ENCODE measurements at places on chromosomes 11 and 22. TPM values are rescaled to one million over a fixed set of nuclear protein-coding genes. Genes with fewer than 3 reads are reported as not detected.

DNA sequence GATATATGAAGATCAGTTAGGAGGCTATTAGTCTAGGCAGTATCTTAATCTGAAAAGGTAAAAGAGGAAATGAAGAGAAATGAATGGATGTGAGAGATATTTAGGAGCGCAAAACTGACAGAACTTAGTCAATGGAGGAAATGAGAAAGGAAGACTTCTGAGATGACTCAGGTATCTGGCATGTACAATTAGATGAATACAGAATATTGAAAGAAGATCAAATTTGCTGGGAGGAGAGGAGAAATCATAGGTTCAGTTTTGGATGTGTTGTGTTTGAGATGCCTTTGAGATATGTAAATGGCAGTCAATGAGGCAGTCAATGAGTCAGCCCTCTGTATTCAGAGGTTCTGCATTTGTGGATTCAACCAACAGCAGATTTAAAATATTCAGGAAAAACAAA is 42.9 kb upstream of the GAB2 start:
- peaks cover 16% of the 10 kb centered on the region for H3K36me3 ChIP-seq
- DNase-seq, result no peak
- peak overlapping the region; percentile 69 for H3K27ac ChIP-seq
- H3K4me3 ChIP-seq, result no peak overlapping the region

GPHA2 gene
- total RNA-seq, result not detected

NLRP14 gene
- total RNA-seq, result not detected

GRCh38 chr11:44627911-44628729 is 62.7 kb downstream of the CD82 start:
- H3K36me3 ChIP-seq, result peaks cover 4% of the 10 kb centered on the region
- H3K27ac ChIP-seq, result no peak overlapping the region
- H3K4me1 ChIP-seq, result peaks cover 16% of the 10 kb centered on the region
- peaks cover 21% of the 10 kb centered on the region for H3K27me3 ChIP-seq
- no peak for DNase-seq

POU2AF2 gene
- not detected for total RNA-seq

TRIM66 gene
- 20.0 TPM for total RNA-seq

- no peaks in the 10 kb centered on the region for H3K27me3 ChIP-seq
- H3K4me1 ChIP-seq, result no peaks in the 10 kb centered on the region
- no peak overlapping the region for H3K4me3 ChIP-seq
- H3K36me3 ChIP-seq, result no peaks in the 10 kb centered on the region
- no peak for DNase-seq
These were observed 378.8 kb downstream of the DYNC2H1 start for GRCh38 chr11:103488031-103488461.

DNA sequence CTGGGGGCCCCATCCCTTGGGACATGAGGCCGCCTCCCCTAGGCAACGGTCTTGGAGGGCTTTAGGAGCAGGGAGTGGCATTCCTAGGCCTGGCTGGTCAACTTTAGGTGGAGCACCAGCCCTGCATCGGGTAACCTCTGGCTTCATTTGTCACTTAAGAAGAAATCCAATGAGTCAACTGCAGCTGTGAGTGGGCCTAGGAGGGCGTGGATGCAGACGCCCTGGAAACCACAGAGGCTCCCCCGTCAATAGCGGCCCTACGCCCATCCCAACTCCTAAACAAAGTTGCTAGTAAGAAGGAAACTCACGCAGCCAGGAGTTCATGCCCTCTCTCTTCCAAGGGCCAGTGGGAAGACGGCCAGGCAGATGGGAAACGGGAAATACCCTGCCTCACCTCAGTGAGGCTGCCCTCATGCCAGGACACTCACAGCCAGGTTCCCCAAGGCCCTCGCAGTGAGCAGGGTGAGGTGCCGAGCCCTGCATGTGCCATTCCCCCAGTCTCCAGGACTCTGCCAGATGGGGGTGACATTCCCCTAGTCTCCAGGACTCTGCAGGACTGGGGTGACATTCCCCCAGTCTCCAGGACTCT is 20.8 kb downstream of the BID start:
- H3K4me1 ChIP-seq, result peaks cover 12% of the 10 kb centered on the region
- H3K27ac ChIP-seq, result peak overlapping the region; percentile 49
- no peaks in the 10 kb centered on the region for H3K27me3 ChIP-seq
- no peaks in the 10 kb centered on the region for H3K36me3 ChIP-seq

KRTAP5-10 gene
- total RNA-seq, result not detected

DNA sequence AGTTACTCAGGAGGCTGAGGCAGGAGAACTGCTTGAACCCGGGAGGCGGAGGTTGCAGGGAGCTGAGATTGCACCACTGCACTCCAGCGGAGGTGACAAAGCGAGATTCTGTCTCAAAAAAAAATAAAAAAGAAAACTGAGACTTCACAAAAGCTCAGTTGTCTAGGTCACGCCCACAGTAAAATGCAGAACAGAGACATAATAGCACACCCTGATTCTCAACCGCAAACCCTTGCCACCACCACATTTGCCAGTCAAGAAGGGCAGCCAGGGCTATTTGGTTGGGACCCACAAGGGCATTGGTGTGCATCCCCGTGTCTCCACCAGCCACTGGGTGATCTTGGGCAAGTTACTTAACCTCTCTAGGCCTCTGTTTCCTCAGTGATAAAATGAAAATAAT is 25.4 kb downstream of the CREB3L1 start:
- peaks cover 12% of the 10 kb centered on the region for H3K27me3 ChIP-seq
- H3K4me1 ChIP-seq, result peaks cover 3% of the 10 kb centered on the region
- no peak for DNase-seq
- H3K36me3 ChIP-seq, result no peaks in the 10 kb centered on the region
- no peak overlapping the region for H3K4me3 ChIP-seq

GRCh38 chr11:105705786-105706530 is 96.1 kb downstream of the GRIA4 start:
- DNase-seq, result no peak

- no peak overlapping the region for H3K27ac ChIP-seq
- peaks cover 3% of the 10 kb centered on the region for H3K36me3 ChIP-seq
- H3K27me3 ChIP-seq, result peaks cover 45% of the 10 kb centered on the region
- no peak overlapping the region for H3K4me3 ChIP-seq
- no peak for DNase-seq
These were observed 25.3 kb downstream of the ANO1 start for GRCh38 chr11:70103256-70103975.

DNA sequence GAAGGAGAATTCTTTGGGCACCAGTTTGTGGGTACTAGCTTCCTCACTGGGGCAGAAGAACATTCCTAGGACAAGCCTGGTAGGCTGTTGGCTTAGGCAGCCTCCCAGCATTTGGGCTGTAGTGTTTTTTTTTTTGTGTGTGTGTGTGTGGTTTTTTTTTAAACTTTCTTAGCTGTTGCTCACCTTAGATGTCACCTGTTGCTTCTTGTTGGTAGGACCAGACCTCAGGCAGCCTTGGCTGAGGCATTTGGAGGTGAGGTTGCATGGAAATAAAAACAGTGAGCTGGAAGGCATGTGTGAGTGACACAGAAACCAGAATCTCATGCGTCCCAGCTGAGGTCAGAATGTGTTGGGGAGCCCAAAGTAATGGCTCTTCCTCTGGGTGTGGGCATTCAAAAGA is 21.3 kb downstream of the AMPD3 start:
- no peaks in the 10 kb centered on the region for H3K27me3 ChIP-seq
- no peak overlapping the region for H3K4me3 ChIP-seq
- no peak overlapping the region for H3K27ac ChIP-seq
- no peak for DNase-seq
- H3K4me1 ChIP-seq, result peaks cover 39% of the 10 kb centered on the region

DNA sequence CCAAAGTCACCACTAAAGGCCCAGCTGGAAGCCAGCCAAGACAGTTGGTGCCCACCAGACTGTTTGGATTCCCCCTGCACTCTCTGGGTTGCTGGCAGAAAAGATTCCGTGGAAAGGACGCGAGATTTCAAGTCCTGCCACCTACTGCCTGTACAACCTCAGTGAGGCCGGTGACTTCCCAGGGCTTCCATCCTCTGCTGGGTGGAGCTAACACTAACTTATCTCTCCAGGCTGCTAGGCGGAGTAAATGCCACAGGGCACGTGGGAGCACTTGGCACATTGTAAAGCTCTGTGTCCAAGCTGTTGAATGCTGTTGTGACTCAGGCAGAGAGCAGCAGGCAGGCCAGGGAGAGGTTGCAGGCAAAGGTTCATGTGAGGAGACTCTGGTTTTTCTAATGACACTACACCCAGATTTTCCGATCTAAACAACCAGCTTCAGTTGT is 50.9 kb upstream of the CDON start:
- no peak overlapping the region for H3K27ac ChIP-seq
- no peaks in the 10 kb centered on the region for H3K27me3 ChIP-seq
- no peak overlapping the region for H3K4me3 ChIP-seq
- DNase-seq, result no peak

DNA sequence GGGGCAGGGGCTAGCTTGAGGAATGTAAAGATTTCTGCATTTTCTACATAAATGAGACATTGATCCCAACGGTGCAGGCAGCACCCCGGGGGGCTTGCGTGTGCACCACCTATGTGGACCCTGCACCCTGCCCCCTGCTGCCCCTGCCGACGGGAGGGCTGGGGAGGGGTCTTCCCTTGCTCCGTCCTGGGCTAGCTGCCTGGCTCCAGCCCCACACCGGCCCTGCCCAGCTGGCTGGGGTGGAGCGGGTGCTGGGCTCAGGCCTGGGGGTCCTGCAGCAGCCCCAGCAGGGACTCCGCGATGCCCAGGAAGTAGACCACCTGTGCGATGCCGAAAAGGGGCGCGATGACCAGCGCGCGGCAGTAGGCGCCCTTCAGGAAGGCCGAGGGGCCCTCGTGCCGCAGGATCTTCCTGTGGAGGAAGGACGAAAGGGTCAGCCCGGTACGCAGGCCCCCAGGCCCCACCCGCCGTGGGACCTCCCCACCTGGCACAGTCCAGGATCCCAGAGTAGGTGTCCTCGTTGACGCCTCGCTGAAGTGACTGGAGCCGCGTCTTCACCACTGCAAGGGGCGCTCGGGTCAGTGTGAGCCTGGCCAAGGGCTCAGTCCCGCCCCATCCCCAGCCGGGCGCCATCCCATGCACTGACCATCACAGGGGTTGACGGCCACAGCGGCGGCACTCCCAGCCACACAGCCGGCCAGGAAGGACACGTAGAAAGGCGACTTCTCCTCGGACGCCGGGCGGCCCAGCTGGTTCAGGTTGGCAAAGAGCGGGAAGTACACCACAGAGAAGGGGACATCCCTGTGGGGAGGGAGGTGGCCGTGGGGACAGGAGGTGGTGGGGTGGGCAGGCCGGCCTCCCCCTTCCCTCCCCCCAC is 2.0 kb upstream of the CEND1 start:
- H3K4me1 ChIP-seq, result peaks cover 9% of the 10 kb centered on the region
- no peak overlapping the region for H3K4me3 ChIP-seq
- H3K27me3 ChIP-seq, result no peaks in the 10 kb centered on the region
- H3K36me3 ChIP-seq, result no peaks in the 10 kb centered on the region
- DNase-seq, result peak; percentile 9

DNA sequence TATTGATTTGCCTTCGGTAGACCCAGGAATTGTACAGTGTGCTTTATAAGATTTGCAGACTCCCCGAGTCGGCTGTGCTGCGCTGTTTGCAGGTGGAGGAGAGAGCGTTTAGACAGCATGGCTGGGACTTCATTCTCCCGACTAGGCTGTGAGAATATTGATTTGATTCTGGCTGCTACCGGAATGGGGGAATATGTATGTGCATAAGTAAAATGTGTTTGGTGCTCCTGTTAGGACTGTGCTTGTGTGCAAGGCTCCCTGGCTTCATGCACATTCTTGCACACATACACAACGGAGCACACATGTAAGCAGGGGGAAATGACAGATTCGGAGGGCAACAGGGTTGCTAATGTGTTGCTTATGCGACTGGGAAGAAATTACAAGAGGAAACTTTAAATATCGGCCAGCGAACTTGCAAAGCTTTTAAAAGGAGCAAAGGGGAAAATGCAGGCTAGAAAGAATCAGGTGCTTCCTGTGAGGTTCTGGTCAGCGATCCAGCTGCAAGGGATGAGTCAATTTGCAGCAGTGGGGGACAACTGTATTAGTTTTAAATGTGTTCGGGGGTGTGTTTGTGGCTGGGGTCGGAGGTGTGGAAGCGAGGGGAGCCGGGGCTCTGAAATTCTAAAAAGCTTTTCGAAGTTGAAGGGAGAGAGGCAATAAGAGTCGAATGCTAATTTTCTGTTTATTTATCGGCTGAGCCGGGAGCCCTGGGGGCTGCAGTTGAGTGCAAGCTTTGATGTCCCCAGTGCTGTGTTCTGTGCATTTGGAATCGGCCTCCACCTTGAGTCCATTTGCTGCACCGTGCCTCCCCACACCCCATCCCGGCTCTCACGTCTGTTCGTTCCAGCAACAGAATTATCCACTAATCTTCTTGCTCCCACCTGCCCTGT is 731 bp downstream of the NTM start:
- no peak overlapping the region for H3K4me3 ChIP-seq
- H3K27ac ChIP-seq, result no peak overlapping the region
- no peak for DNase-seq

- H3K36me3 ChIP-seq, result no peaks in the 10 kb centered on the region
- H3K27ac ChIP-seq, result no peak overlapping the region
- no peak for DNase-seq
- H3K27me3 ChIP-seq, result peaks cover 6% of the 10 kb centered on the region
These were observed 23.9 kb downstream of the LRFN4 start for GRCh38 chr11:66880496-66881450.

DNA sequence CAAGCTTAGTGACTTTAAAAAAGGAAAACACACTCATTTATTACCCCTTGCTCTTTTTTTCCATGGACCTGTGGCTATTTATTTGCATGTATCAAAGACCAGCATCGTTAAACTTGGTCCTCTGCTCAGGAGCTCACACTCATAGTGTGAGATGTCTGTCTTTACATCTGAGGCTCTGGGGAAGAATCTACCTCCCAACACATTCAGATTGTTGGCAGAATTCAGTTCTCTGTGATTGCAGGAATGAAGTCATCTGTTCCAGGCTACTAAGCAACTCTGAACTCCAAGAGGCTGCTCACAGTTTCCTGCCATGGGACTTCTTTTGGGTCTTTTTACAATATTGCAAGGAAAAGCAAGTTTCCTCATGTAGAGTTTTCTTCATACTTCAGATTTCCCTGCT is 138.8 kb downstream of the LRRC4C start:
- no peaks in the 10 kb centered on the region for H3K36me3 ChIP-seq
- no peaks in the 10 kb centered on the region for H3K4me1 ChIP-seq
- no peaks in the 10 kb centered on the region for H3K27me3 ChIP-seq

- no peak overlapping the region for H3K27ac ChIP-seq
- H3K4me1 ChIP-seq, result no peaks in the 10 kb centered on the region
- peaks cover 2% of the 10 kb centered on the region for H3K36me3 ChIP-seq
These were observed 74.9 kb upstream of the RAG2 start for GRCh38 chr11:36672815-36673450.

DNA sequence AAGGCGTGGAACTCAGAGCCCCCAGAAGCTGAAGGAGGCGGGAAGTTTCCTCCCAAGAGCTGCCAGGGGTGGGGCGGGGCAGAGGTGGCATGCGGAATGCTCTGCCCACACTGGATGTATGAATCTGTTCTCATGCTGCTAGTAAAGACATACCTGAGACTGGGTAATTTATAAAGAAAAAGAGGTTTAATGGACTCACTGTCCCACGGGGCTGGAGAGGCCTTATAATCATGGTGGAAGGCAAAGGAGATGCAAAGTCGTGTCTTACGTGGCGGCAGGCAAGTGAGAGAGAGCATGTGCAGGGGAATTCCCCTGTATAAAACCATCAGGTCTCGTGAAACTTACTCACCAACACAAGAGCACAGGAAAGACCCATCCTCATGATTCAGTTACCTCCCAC is 57.6 kb downstream of the SMIM38 start:
- H3K27me3 ChIP-seq, result peaks cover 38% of the 10 kb centered on the region
- peaks cover 9% of the 10 kb centered on the region for H3K4me1 ChIP-seq
- no peak for DNase-seq
- H3K36me3 ChIP-seq, result no peaks in the 10 kb centered on the region
